Small intestine (tissue), 16 donors: ENCODE measurements at places on chromosomes 13 and 19. TPM values are rescaled to one million over a fixed set of nuclear protein-coding genes. Genes with fewer than 3 reads are reported as not detected.

Gene ZSCAN18
- polyA plus RNA-seq = 58.1 TPM

DNA sequence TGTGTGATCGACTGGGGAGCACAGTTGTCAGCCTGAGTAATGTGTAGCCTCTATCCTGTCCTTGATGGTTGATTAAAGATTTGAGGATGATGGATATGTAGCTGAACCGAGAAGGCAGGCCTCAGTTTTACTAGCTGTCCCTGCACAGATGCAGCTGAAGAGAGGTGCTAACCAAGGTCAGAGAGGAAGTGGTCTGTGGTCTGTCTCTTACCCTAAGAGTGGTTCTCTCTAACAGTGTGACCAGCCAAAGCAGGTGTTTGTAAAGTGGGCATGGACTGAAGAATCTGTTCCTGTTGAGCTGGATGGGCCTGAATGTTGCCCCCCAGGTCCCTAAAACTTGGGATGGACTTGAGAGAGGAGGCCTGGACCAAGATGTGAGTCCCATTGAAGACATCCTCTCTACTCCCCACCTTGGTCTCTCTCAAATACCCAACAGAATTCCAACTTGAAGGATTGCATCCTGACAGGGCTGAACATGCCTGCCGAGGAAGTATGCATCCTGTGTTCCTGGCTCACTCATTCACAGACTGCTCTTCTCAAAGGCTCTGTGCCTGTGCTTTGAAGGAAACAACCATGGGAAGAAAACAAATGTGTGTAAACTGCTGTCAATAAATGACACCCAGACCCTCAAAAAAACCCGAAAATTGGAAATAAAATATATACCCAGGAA lies 223.8 kb downstream of the MAB21L1 start:
- no peaks in the 10 kb centered on the region for H3K4me1 ChIP-seq
- H3K36me3 ChIP-seq = no peaks in the 10 kb centered on the region
- H3K27me3 ChIP-seq = no peaks in the 10 kb centered on the region
- H3K27ac ChIP-seq = no peak overlapping the region

- H3K4me3 ChIP-seq = no peak overlapping the region
- no peak overlapping the region for H3K27ac ChIP-seq
- no peak for DNase-seq
Measured at GRCh38 chr13:76387566-76387965, 498.6 kb downstream of the KCTD12 start.

DNA sequence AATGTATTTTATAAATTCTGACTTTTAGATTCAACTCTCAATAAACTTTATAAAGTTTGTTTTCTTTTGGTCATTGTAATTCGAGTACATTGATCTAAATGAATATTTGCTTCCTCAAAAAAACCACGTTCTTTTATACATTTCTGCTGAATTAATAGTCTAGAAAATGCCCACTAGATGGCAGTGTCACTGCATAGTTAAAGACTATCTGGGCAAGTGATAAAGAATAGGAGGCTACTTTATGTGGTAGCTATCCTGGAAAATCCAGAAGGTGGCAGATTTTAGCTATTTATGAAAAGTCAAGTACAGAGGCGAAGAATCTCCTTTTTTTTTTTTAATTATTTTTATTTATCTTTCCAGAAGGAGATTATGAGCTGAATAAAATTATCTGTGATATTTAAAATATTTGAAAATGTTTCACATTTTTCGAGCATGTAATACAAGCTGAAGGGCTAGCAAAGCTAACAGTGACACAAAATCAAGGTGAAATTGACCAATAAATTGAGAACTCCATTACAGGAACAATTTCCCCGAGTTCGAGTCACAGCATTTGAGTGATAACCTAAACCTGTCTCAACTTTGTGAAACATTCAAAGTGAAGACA lies 221.8 kb downstream of the OLFM4 start:
- H3K4me1 ChIP-seq = no peaks in the 10 kb centered on the region
- no peaks in the 10 kb centered on the region for H3K27me3 ChIP-seq
- no peak overlapping the region for H3K27ac ChIP-seq
- H3K36me3 ChIP-seq = no peaks in the 10 kb centered on the region
- DNase-seq = peak; percentile 71
- H3K4me3 ChIP-seq = no peak overlapping the region

Gene PSG3
- not detected for polyA plus RNA-seq

DNA sequence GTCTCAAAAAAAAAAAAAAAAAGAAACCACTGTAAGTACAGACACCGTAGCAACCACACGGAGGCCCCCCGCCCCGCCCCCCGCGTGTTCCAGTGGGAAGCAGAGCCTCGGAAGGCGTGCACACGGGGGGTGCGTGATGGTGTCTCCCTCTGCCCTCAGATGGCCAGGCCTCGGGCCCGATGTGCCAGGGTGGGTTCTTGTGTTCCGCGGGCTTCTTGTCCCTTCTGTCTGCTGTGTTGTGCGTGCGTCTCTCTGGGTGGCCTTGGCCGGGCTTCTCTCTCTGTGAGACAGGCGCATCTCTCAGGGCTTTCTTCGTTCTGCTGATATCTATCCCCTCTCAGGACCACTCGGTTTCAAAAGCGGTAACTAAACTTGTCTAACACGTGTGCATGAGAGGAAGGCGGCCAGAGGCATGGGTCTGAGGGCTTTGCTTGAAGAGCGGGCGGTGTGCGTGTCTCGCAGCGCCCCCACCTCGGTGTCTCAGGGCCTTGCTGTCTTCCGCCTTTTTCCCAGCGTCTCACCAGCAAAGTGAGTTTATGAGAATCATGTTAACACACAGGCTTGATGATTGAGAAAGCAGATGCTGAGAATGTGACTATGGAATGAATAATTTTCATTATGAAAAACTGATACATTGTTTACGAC lies 12.6 kb downstream of the ATP11A start:
- no peak overlapping the region for H3K27ac ChIP-seq
- H3K4me1 ChIP-seq = peaks cover 23% of the 10 kb centered on the region
- no peak overlapping the region for H3K4me3 ChIP-seq
- H3K36me3 ChIP-seq = no peaks in the 10 kb centered on the region
- H3K27me3 ChIP-seq = no peaks in the 10 kb centered on the region

DNA sequence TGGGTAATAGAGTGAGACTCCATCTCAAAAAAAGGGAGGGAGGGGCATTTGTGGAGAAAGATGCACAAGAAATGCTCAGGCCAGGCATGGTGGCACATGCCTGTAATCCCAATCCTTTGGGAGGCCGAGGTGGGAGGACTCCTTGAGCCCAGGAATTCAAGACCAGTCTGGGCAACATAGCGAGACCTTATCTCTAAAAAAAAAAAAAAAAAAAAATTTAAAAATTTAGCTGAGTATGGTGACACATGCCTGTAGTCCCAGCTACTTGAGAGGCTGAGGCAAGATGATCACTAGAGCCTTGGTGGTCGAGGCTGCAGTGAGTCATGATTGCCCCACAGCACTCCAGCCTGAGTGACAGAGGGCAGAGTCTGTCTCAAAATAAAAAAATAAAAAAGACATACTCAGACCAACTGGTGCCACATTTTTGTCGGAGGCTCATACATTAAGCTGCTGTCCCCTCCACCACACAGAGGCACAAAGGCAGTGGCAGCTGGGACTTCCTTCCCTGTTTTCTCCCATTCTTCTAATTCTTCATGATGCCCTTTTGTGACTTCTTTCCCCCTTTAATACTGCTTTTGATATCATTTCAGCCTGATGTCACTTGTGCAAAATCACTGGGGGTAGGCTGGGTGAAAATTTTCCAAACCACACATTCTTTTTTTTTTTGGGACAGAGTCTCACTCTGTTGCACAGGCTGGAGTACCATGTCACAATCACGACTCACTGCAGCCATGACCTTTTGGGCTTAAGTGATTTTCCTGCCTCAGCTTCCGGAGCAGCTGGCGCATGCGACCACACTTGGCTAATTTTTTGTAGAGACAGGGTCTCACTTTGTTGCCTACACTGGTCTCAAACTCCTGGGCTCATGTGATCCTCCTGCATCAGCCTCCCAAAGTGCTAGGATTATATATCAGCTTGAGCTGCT lies 26.8 kb upstream of the CXCL17 start:
- no peak overlapping the region for H3K27ac ChIP-seq
- peaks cover 3% of the 10 kb centered on the region for H3K4me1 ChIP-seq
- H3K27me3 ChIP-seq = no peaks in the 10 kb centered on the region
- no peaks in the 10 kb centered on the region for H3K36me3 ChIP-seq

GRCh38 chr13:103898481-103898880 lies 832.3 kb upstream of the SLC10A2 start:
- no peaks in the 10 kb centered on the region for H3K36me3 ChIP-seq
- no peak for DNase-seq
- no peak overlapping the region for H3K27ac ChIP-seq
- no peaks in the 10 kb centered on the region for H3K4me1 ChIP-seq
- no peaks in the 10 kb centered on the region for H3K27me3 ChIP-seq
- H3K4me3 ChIP-seq = no peak overlapping the region

Gene ZNF667
- not detected for polyA plus RNA-seq

DNA sequence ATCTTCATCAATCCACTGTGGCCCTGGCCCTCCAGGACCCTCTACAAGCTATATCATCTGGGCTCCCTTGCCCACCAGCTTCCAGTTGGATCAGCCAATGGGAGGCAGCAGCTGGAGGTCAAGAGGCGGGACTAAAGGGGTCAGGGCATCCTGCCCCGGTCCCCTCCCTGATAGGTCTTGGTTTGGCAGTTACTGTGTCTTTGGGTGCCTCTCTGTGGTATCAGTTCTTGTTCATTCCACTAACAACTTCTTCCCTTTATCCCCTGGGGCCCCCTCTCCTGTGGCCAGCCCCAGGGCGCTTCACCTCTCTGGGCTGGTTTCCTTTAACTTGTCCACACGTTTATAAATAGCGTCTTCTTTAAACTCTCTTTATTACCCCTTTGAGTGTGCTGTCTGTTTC lies 83.6 kb downstream of the DCT start:
- H3K36me3 ChIP-seq = no peaks in the 10 kb centered on the region
- no peaks in the 10 kb centered on the region for H3K27me3 ChIP-seq

Gene TGFBR3L
- 1.4 TPM for polyA plus RNA-seq

- no peaks in the 10 kb centered on the region for H3K27me3 ChIP-seq
- no peak for DNase-seq
- H3K27ac ChIP-seq = no peak overlapping the region
- H3K36me3 ChIP-seq = no peaks in the 10 kb centered on the region
Measured at GRCh38 chr13:29937841-29938240, 87.4 kb upstream of the UBL3 start.

DNA sequence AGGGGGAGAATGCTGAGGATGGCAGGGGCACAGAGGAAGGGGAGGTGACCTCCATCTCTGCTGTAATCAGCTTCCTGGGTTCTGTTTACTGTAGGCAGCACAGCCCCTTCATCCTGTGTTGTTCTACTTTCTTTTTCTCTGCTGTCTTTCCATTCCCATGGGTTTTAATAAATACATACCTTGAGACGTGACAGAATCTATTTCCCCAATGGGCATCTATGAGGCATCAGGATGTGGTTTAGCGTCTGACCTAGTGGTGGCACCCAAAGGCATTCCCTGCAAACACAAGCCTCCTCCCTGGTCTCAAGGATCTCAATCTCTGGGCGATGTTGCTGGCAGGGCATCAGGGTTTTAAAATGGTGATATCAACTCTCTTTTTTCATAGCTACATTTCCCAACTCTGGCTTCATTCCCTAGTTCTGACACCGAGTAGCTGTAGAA lies 60.8 kb downstream of the ALOX5AP start:
- H3K4me1 ChIP-seq = peaks cover 10% of the 10 kb centered on the region
- no peaks in the 10 kb centered on the region for H3K36me3 ChIP-seq
- H3K4me3 ChIP-seq = no peak overlapping the region
- H3K27me3 ChIP-seq = no peaks in the 10 kb centered on the region
- DNase-seq = no peak
- H3K27ac ChIP-seq = no peak overlapping the region

Gene CYP2B6
- 8.9 TPM for polyA plus RNA-seq

GRCh38 chr19:32349724-32350470 lies 4.5 kb downstream of the ZNF507 start:
- peak overlapping the region; percentile 15 for H3K27ac ChIP-seq
- no peak for DNase-seq
- no peaks in the 10 kb centered on the region for H3K27me3 ChIP-seq
- peaks cover 3% of the 10 kb centered on the region for H3K4me1 ChIP-seq
- H3K4me3 ChIP-seq = no peak overlapping the region

Gene TNFSF13B
- polyA plus RNA-seq = 2.6 TPM

GRCh38 chr19:16336571-16336970 lies 11.9 kb downstream of the KLF2 start:
- no peaks in the 10 kb centered on the region for H3K4me1 ChIP-seq
- H3K36me3 ChIP-seq = no peaks in the 10 kb centered on the region
- no peak overlapping the region for H3K27ac ChIP-seq
- DNase-seq = no peak

Gene CNFN
- 5.8 TPM for polyA plus RNA-seq

- H3K4me1 ChIP-seq = peaks cover 19% of the 10 kb centered on the region
- no peaks in the 10 kb centered on the region for H3K27me3 ChIP-seq
- H3K27ac ChIP-seq = peak overlapping the region; percentile 22
- H3K36me3 ChIP-seq = no peaks in the 10 kb centered on the region
- no peak overlapping the region for H3K4me3 ChIP-seq
Measured at GRCh38 chr19:18021121-18021755, 13.3 kb downstream of the ARRDC2 start.

DNA sequence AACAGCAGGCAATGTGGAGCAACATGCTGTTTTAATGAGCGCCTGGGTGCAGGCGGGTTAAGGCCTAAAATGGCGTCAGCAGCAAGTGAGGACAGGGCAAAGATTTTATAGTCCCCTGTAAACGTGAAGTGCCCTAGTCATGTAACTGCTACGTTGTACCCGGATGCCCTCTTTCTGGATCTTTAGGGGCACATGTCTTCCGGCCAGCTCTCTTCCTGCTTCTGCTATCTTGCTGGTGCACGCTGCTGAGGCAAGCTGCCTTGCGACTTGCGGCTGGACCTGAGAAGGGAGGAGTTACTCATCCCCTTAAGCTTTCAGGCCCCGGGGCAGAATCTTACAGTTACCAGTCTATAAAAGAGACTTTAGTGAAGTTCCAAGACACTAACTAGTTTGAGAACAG lies 303.6 kb upstream of the DACH1 start:
- no peak overlapping the region for H3K4me3 ChIP-seq
- no peaks in the 10 kb centered on the region for H3K27me3 ChIP-seq
- DNase-seq = no peak
- H3K27ac ChIP-seq = no peak overlapping the region
- H3K36me3 ChIP-seq = no peaks in the 10 kb centered on the region
- H3K4me1 ChIP-seq = no peaks in the 10 kb centered on the region

- no peaks in the 10 kb centered on the region for H3K4me1 ChIP-seq
- H3K27ac ChIP-seq = no peak overlapping the region
- no peak overlapping the region for H3K4me3 ChIP-seq
- H3K36me3 ChIP-seq = no peaks in the 10 kb centered on the region
- DNase-seq = no peak
- H3K27me3 ChIP-seq = no peaks in the 10 kb centered on the region
Measured at GRCh38 chr13:54614726-54615125, 1586.1 kb downstream of the OLFM4 start.

Gene CFD
- polyA plus RNA-seq = 3.8 TPM
